ENCODE measurements at places on chromosomes 5 and 9.

DNA sequence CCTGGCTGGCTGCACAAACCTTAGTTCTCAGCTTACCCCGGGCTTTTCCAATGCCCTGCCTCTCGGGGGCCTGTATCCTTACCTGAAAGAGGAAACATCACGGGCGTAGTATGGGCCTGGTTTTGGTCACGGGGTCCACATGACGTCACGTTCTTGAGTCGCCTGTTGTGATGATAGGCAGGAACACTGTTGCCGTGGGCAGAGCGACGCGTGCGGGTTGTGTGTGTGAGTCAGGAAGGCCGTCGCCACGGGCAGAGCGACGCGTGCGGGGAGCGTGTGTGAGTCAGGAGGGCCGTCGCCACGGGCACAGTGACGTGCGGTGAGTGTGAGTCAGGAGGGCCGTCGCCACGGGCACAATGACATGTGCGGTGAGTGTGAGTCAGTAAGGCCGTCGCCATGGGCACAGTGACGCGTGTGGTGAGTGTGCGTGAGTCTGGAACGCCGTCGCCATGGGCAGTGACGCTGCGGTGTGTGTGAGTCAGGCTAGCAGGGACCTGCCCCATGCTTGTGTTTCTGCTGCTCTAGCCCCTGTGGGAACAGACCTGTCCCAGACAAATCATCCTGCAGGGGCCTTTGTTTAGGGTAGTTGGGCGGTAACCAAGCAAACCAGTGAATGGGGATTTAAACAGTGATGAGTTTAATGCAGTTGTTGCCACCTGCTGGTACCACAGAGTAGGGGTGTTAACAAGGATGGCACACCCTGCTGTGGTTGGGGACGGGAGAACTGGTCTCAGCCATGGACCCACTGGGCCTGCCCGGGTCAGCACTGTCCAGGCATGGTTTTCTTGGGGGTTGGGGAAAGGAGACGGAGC lies 19.8 kb downstream of the TRIP13 start:
- DNase-seq = no peak

DNA sequence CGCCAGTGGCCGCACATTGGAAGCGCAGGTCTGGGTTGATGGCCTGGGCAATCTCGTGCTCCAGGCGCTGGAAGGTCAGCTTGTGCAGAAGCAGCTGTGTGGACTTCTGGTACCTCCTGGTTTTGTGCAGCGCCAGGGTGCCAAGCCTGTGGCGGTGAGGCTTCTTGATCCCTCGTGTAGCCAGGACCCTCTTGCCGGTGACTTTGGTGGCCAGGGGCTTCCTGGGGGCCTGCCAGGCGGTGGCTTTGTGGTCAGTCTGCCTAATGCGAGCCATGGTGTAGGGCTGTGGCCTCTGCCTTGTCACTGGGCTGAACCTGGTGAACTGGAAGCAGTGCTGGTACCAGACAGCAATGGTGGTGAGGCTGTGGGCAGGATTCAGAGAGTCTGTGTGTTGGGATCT lies 6.2 kb upstream of the TAF11L13 start:
- DNase-seq = no peak

DNA sequence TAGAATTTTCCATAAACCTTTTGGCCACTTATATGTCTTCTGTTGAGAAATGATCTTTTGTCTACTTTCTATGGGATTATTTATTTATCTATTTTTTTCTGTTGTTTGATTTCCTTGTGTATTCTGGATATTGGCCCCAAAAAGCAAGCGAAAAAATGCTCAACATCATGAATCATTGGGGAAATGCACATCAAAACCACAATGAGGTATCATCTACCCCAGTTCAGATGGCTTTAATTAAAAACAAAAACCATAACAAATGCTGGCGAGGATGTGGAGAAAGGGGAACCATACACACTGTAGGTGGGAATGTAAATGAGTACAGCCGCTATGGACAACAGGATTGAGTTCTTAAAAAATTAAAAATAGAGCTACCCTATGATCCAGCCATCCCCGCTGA lies 125.0 kb upstream of the LPCAT1 start:
- no peak for DNase-seq

DNA sequence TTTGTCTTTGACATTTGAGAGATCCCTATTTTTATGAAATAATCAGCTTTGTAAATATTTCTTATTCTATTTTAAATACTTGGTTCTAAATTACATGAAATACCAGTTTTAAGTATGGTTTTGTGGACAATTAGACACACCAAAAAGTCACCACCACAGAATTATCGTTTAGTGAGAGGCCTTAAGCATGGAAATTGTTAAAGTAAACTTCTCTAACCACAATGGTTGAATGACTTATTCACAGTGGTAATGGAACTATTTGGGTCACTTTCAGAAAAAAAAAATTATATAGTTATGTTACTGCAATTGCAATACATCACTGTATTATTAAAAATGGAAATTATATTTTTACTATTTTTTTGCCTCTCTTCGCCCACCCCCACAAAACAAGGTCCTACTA lies 1252.5 kb downstream of the EFNA5 start:
- DNase-seq = no peak

DNA sequence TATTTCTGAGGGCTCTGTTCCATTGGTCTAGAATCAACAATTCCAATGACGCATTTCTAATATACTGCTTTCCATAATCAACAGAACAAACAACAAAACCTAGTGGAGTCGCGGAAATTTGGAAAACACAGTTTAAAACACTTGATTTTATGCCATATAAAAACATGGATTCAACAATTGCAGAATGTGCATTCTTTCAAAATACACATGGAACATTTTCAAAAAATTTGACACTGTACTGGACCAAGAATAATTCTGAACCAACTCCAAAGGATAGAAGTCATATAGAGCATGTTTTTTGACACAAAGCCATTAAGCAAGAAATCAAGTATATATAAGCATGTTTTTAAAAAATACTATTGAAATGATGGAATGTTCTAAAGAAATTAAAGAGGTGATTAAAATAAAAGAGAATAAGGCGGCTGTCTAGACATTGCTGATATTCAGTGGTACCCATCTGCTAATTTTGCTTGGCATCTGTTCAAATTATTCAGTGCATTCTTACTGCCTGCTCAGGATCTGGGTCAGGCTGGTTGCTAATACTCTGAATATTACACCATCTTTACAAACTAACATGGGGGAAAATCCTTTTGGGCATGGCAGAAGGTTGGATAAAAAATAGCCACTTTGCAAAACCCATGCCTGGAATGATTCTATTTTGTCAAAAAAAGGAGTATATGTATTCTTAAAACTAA lies 221.3 kb downstream of the NPR3 start:
- DNase-seq = no peak

GRCh38 chr9:77802064-77802463 lies 153.9 kb upstream of the GNA14 start:
- DNase-seq = no peak

- DNase-seq = no peak
Observed at GRCh38 chr9:86908261-86908660, 39.0 kb downstream of the GAS1 start.

DNA sequence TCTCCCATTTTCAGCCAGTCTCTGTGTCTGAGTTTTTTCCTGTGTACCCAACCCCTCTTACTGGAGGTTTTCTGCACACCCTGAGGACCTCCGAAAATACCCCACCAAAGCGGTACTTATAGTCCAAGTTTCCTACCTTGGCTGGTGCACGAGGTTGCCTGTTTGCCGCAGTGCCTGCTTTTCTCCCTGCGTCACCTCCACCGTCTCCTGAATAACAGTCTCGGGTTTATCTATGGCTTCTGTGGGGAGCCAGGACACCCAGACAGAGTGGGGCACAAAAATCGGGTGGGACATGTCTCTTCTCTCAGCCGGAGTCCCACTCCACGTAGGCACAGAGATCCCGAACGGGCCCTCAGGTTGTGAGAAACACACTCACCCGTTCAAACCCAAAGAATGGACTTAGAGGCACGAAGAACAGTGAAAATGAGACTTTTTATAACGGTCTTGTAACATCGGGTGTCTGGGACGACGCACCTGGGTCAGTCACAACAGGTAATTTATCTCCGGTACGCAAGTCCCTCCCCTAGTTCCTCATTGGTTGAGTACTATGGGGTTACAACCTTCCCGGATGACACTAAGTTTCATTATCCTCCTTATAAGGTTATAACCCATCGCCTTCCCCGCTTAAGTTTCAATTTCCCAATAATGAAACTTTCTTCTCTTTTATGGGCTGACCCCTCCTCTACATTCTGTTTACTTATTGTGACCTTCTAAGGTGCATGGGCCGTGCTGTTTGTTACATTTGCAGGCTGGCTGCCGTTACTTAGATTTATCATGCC lies 970.2 kb upstream of the COX7C start:
- DNase-seq = no peak

DNA sequence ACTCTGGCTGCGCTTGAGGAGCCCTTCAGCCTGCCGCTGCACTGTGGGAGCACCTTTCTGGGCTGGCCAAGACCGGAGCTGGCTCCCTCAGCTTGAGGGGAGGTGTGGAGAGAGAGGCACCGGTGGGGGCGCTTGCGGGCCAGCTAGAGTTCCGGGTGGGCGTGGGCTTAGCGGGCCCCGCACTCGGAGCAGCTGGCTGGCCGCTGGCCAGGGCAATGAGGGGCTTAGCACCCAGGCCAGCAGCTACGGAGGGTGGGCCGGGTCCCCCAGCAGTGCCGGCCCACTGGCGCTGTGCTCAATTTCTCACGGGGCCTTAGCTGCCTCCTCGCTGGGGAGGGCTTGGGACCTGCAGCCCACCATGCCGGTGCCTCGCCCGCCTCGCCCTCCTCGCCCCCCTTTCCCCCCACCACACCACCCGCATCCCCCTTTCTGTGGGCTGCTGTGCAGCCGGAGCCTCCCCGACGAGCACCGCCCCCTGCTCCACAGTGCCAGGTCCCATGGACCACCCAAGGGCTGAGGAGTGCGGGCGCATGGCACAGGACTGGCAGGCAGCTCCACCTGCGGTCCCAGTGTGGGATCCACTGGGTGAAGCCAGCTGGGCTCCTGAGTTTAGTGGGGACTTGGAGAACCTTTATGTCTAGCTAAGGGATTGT lies 954.5 kb downstream of the DTWD2 start:
- no peak for DNase-seq
